ENCODE measurements at places on chromosomes 2 and 18.

DNA sequence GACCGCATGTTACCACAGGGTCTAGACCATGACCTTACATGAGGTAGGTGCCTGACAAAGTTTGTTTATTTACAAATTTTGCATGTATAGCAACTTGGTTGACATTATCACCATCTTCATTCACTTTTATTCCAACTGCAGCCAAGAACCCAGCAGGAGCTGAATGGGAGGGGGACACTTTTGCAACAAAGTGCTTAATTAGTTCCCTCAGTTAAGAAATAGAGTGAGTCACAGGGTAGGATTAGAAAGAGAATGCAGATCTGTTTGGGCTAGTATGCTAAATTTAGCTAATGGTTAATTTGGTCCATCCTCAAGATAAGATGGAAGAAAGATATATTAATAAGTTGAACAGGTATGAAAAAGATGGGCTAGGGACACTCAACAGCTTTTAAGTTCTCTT, 678.9 kb downstream of the ARHGAP15 start:
- no peak for DNase-seq

- DNase-seq = peak; percentile 69
Observed at GRCh38 chr2:188527141-188527540, 235.5 kb downstream of the GULP1 start.

GRCh38 chr18:650428-650858, 7.0 kb upstream of the TYMS start:
- no peak for DNase-seq

DNA sequence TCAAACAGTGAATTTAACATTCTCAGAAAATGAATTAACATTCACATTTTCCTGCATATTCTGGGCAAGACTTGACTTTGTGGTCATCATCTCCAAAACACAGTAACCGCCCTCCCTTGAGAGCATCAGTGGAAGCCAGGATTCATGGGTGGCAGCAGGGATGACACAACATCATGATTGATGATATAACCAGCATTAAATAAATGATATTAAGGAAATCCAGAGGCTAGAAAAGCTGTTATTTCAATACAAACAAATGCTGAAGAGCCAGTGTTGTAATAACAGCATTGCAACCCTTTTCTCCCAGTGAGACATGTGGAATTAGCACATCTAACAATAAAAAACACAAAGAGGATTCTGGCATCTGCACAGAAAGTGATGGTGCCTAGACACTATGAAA, 41.1 kb downstream of the CDC42EP3 start:
- no peak for DNase-seq

DNA sequence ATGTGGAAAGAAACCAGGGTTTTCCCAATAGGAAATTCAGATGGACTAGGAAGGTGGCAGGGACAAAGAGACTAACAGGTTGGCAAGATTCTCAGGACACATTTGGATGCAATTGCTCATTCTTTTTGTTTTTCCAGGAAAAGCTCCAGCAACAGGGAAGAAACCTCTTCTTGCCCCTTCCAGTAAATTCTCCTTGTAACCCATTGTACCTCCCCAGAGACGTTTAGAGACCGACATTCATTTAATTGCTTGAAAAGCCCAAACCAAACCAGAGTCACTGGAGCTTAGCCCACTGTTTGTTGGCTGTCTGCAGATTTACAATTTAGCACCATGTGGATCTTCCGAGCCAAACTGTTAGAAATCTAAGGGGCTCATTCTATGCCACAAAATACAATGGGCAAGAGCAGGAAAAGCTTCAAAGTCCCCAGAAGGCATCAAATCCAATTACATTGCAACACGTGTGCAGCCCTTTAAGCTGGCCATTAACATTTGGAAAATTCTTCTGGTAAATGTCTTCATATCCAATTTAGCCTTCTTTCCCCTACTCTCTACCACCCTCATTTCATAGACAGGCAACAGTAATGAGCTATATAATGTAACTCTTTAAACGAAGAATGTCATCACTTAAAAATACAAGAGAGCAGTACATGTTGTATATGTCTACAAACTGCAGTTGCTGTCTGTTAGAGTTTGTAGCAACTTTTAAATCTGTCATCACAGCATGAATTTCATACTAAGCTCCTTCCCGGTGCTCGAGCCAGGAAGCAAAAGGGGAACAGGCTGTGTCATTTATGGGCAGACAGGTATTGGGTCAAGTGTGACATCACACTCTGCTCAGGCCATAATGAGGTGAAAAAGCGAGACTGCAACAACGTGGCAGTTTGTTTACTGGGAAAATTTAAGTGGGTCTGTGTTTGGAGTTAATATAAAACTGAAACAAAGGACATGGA, 235.6 kb upstream of the HNRNPA3 start:
- no peak for DNase-seq

- DNase-seq = peak; percentile 29
Observed at GRCh38 chr18:23038712-23039111, 96.6 kb upstream of the CABLES1 start.

- no peak for DNase-seq
Observed at GRCh38 chr2:25367296-25367695, 25.6 kb upstream of the DNMT3A start.

- no peak for DNase-seq
Observed at GRCh38 chr18:77130229-77131099, 2.1 kb downstream of the MBP start.

- no peak for DNase-seq
Observed at GRCh38 chr18:24073791-24074190, 59.2 kb downstream of the TTC39C start.

DNA sequence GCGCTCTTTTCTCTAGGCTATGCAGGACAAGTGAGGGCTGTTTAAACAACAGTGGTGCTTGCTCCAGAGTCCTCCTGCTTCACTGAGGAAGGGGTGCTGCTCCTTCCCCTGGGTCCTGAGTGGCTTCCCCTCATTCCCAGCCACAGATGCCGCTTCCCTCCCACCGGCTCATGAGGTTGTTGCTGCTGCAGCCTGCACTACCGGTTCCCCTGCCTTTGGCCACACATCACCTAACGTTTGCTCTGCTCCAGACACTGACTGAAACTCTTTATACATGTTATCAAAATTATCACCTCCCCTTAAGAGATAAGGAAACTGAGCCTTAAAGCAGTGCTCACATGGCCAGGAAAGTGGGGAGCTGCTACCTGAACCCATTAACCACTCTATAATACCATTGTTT, 130.8 kb upstream of the LGALSL start:
- no peak for DNase-seq

DNA sequence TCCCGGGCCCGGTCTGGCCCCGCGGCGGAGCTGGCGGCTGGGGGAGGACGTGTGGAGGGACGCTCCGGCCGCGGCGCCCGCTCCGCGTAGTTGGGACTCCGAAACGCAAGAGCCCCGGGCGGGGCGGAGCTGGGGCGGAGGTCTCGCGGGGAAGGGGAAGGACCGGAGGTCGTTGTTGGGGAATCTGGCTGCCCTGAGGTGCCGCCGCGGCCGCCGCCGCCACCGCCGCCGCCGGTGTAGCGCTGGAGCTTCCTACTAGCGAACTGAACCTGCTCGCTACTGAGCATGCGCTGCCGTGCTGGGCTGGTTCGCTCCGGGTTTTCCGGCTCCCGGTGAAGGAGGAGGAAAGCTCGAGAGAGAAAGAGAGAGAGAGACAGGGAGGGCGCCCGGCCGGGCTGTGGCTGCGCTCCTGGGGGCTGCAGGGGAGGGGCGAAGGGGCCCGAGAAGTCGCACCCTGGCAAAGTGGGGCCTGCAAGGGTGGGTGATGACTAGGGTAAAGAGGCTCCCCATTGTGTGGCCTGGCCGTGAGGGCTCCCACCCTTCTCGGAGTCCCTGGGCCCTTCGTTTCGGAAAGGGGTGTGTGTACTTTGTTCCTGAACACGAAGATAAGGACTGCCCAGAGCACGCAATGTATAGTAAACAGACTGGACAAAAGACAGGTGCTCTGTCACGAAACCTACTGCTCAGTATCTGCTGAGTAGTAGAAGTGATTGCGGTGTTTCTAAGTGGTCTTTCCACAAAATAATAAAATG, at the start of gene SOS1:
Gene SOS1 (minus strand): TSS at position 281 of the 752 bp plus-strand sequence. CDS start 629 bp downstream, outside the sequence.
- DNase-seq = peak; percentile 95

DNA sequence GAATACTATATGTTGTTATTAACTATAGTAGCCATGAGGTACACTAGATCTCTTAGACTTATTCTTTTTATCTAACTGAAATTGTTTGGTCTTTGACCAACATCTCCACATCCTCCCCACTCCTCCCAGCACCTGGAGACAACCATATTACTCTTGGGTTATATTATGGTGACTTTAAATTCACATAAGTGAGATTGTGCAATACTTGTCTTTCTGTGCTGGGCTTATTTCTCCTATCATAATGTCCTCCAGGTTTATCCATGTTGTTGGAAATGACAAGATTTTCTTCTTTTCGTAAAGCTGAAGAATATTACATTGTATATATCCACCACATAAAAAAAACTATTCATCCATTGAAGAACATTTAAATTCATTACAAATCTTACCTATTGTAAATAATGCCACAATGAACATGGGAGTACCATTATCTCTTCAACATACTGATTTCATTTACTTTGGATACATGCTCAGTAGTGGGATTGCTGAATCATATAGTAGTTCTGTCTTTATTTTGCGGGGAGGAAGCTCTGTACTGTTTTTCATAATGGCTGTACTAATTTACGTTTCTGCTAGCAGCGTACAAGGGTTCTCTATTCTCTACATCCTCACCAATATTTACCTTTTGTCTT, 159.2 kb upstream of the SCN7A start:
- DNase-seq = peak; percentile 64

Data from cardiac muscle cell (in vitro differentiated cells and primary cell).